PC-9 (cell line): ENCODE measurements at places on chromosomes 12 and 14. TPM values are rescaled to one million over a fixed set of nuclear protein-coding genes. Genes with fewer than 3 reads are reported as not detected.

- peak; percentile 47 for DNase-seq
Observed at GRCh38 chr12:93591137-93591868, 18.8 kb downstream of the SOCS2 start.

DNA sequence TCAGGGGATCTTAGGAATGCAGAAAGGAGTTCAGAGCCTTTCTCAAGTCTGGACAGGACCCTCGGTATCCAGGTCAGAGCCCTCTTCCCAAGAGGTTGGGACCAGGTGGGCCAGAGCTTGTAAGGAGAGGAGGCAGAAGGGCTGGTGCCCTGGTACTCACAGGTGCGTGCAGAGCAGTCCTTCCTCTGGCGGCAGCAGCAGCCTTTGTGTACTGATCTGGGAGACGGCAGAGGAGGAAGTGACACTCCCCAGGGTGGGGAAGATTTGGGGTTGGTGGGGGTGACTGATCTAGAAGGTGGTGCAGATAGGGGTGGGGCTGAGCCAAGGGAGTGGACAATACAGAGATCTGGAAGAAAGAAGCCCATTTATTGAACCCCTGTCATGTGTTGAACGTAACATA lies at the start of gene ITGB7:
TSS of gene ITGB7 (minus strand) at position 210 of the 400 bp plus-strand sequence. CDS start 6,808 bp downstream, outside the sequence.
- no peak for DNase-seq

GRCh38 chr14:24924544-24924943 lies 125.4 kb downstream of the STXBP6 start:
- DNase-seq, result no peak

DNA sequence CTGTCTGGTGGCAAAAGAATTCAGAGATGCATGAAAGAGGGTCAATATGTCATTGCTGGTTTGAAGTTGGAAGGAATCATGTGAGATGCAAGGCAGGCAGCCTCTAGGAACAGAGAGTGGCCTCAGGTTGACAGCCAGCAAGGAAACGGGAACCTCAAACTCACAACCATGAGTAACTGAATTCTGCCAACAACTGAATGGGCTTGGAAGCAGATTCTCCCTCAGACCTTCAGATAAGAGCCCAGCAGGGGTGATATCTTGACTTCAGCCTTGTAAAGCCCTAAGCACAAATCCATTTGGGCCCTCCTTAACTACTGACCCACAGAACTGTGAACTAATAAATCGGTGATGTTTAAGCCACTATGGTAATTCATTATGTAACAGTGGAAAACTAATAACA lies 35.8 kb downstream of the USP15 start:
- no peak for DNase-seq

GRCh38 chr14:69796797-69797500 lies at the start of gene SLC10A1:
Gene SLC10A1 (minus strand): TSS chr14:69797241. CDS start chr14:69797155, 86 bp downstream.
- DNase-seq, result no peak

DNA sequence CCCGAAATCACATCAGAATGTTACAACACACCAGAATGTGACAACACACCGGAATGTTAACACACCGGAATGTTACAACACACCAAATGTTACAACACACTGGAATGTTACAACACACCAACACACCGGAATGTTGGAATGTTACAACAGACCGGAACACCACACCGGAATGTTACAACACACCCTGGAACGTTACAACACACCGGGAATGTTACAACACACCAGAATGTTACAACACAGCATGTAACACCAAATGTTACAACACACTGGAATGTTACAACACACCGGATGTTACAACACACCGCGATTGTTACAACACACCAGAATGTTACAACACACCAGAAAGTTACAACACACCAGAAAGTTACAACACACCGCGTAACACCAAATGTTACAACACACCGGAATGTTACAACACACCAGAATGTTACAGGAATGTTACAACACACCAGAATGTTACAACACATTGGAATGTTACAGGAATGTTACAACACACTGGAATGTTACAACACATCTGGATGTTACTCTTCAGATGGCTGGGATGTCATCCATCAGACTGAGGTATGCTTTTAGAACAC lies 21.1 kb downstream of the CHFR start:
- DNase-seq, result no peak

DNA sequence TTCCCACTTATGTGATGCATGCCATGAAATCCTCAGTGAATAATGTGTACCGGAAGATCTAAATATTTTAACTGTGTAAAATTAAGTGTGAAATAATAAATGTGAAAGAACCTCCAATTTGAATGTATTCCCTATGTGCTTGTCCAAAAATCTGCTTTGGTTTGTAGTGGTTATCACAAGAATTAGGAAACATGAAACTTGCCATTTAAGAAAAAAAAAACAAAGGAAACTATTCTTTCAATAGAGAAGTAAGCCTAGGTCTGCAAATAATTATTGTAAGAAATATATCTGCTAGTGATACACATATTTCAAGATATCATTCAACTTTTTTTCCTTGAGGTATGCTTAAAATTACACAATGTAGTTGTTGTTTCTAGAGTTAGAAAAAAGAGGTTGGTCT lies 500.4 kb downstream of the SLC6A15 start:
- DNase-seq, result no peak

DNA sequence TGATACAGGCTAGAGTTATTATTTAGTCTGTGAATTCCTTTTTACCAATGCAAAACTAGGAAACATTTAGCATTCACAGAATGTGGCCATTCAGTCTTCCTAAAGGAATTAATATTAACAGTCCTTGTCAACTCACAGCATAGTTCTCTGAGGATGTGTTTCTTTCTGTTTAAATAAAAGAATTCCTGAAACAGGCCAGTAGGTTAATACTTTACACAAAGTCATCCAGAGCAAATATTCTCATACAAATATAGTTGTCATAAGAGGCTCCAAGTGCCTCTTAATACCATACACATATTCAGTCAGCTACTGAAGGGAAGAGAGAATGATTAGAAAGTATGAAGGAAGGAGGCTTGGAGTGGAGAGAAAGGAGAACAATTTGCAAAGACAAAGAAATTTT lies 120.1 kb downstream of the LMNTD1 start:
- DNase-seq, result no peak

The POTEM gene
- not detected in 2 replicates for total RNA-seq

The TAS2R19 gene
- 3.3 TPM in 2 replicates for total RNA-seq

The GLIPR1L1 gene
- total RNA-seq, result not detected in 2 replicates
